ENCODE measurements at places on chromosomes 1 and 21.

DNA sequence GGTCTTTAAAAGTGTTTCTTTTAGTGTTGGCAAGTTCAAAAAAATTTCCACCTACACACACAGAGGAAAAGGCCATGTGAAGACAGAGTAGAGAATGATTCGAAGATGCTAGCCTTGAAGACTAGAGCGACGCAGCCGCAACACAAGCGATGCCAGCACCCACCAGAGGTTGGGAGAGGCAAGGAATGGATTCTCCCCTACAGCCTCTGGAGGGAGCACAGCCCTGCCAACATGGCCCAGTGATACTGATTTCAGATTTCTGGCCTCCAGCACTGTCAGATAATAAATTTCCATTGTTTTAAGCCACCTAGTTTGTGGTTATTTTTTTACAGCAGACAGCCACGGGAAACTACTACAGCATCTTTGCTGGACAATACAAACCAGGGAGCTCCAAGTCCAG lies 6.9 kb upstream of the ADAR start:
- DNase-seq = no peak

- DNase-seq = no peak
These were observed 3.4 kb downstream of the RGS8 start for GRCh38 chr1:182680901-182681567.

GRCh38 chr1:221448585-221449175 lies 293.2 kb downstream of the DUSP10 start:
- no peak for DNase-seq

DNA sequence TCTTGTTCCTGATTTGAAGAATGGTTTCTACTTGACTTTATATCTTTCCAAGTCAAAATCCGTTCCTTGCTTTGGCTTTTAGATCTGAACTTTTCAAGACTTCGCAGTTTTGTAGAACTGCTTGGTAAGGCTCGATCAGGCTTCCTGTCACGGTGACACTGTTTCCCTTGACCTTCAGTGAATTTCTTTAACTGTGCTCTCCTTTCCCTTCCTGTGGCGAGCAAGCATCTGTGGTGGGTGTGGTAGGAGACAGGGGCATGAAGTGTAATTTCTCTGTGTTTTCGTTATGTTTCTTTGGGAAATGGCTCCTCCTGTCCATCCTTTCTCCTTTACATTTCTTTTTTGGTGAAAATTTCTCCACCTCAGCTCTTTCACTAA lies 10.4 kb downstream of the STYXL2 start:
- DNase-seq = no peak

- no peak for DNase-seq
These were observed 81.5 kb upstream of the EDEM3 start for GRCh38 chr1:184836141-184836540.

GRCh38 chr1:209384710-209385550 lies 198.6 kb upstream of the CAMK1G start:
- no peak for DNase-seq

Measured in activated naive CD4-positive, alpha-beta T cell (primary cell).